Panc1 (cell line): ENCODE measurements at places on chromosomes 12 and 14.

- DNase-seq: no peak
Observed at GRCh38 chr12:83010169-83010804, 323.6 kb downstream of the TMTC2 start.

DNA sequence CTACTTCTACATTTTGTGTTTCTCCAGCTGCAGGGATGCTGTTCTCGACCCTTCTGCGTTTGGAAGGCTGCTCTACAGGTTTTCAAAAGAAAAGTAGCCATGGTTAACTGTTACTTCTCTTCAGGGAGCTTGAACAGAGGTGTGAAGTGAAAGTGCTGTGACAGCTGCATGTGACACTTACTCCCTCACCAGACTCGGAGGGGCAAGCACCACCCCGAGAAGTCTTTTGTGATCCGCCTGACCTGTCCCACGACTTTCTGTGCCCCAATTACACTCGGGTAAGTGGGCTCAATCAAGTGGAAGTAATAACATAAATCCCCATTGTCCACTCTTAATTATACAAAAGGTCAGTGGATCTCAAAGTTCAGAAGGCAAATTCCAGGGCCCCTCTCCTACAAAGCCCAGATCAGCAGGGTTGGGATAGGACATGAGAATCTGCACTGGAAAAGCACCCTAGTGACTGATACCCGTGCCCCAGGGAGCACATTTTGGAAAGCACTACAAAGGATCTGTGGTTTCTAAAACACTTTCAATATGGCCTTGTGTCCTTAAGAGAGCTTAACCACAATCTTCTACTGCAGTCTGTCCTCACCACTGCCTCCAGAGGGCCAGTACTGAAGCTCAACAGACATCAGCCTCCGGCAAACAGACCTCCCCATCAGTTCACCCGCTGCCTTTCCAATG lies 11.5 kb downstream of the FICD start:
- no peak for DNase-seq

GRCh38 chr14:51180577-51180976 lies 59.5 kb upstream of the TMX1 start:
- DNase-seq: no peak

DNA sequence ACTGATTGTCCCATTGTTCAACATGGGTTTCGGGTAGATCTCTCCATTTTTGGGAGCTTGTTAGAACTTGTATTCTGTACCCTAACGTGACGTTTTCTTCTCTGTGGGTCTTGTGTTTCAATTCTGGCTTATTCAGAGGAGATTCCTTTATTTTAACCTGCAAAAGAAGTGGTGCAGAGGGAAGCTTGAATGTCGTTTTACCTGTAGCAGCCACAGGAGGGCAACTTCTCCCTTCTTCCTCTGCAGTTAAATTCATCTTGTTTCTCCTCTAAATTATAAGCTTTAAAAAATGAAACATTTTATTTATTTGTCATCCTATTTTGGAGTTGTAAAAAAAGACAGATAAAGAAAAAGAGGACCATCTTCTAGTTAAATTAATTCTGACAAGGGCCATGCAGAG lies 13.7 kb upstream of the CLEC4D start:
- no peak for DNase-seq

DNA sequence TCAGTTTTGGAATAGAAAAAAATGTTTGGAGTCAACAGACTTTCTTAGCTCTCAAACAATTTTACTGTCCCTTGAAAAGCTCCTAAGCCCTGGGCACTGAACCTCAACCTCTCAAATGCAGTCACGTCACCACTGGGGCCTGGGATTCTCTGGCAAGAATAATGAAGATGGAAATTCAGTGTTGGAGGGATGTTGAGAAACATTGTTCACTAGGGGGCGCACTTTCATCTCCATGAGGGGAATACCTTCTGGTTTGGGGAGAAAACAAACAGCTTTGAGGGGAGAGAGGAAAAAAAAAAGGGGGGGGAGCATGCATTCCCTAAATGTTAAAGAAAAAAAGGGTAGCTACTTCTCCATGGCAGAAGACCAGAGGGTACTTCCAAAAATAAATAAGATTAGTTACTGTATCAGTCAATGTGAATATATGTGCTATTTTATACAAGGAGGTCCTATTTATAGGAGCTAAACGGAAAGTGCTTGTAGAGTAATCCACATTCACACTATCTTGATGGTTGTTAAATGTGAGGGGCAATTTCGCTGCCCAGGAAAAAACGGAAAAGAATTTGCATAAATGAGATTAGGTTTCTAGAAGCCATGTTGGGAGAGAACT lies 5.8 kb upstream of the TBPL2 start:
- DNase-seq: no peak

DNA sequence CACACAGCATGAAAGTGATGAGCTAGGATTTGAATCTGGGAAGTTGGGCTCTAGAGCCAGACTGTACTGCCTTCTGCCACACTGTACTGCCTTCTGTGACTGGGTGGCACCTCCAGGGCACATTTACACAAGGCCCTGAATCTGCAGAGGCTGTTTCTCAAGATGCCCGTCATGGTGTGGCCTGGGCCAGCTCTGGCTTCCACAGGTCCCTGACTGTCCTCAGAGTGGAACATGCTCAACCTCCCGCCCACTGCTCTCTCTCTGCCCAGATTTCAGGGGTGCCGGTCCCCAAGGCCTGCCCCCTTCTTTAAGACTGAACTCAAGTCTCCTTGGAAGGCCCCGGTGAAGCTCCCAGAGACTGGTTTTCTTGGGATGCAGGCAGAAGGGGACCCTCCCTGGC lies 50.2 kb downstream of the C14orf132 start:
- DNase-seq: no peak

DNA sequence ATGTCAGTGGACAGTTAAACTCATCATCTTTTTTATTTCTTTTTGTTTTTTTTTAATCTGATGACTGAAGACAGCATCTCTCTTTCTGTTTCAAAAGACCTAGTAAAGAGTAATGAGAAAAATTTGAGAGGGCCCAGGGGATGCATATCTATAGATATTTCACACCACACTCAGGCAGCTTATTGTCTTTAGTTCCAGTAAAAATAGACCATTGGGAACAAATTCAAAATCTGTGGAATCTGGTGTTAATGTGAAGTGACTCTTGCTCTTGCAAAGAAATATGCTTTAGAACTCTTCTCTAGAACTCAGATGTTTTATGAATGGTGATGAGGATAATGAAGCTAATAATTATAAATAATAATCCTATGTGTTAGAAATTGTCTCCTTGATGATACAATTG lies 214.5 kb upstream of the ATP2B1 start:
- DNase-seq: no peak

GRCh38 chr12:43891856-43892574 lies 56.1 kb downstream of the TMEM117 start:
- DNase-seq: no peak

GRCh38 chr12:121814429-121815119 lies 10.8 kb downstream of the SETD1B start:
- no peak for DNase-seq

- DNase-seq: no peak
Observed at GRCh38 chr12:9773216-9773877, 12.6 kb upstream of the CD69 start.
